ENCODE measurements at places on chromosomes 2 and 18.

DNA sequence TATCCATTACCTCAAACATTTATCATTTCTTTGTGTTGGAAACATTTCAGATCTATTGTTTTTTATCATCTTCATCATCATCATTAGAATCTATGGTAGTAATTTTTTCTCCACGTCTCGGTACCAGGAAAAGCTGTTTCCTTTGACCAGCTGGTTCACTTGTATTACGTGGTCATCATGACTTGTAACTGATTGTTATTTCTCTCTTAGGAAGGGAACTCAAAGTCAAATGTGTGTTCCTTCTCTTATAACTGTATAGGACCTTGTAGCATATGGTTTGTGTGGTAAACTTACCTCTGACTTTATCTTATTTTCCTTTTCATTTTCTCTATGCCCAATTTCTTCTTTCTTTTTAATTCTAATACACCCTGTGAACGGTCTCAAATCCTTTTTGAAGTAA lies 16.5 kb downstream of the NCOA1 start:
- DNase-seq: no peak

DNA sequence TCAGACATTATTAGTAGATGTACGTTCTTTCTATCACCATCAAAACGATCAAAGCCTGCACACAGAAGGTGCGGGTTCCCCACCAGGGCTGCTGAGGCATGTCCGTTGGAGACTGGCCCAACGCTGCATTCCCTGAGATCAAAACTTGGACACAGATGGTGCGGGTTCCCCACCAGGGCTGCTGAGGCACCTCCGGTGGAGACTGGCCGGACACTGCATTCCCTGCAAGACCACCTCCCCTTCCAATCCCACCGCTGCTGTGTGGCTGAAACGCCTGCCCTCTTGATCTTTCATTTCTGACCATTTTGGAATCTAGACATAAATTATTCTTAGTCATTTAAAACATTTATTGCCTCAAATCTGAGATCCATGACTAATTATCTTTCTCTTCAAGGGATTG lies 254.2 kb upstream of the SALL3 start:
- DNase-seq: no peak

- DNase-seq: no peak
Measured at GRCh38 chr18:59604877-59605276, 92.3 kb downstream of the CCBE1 start.

GRCh38 chr2:230043461-230043860 lies 25.3 kb downstream of the SLC16A14 start:
- no peak for DNase-seq

- no peak for DNase-seq
Measured at GRCh38 chr2:151156431-151156830, 105.2 kb downstream of the RBM43 start.

DNA sequence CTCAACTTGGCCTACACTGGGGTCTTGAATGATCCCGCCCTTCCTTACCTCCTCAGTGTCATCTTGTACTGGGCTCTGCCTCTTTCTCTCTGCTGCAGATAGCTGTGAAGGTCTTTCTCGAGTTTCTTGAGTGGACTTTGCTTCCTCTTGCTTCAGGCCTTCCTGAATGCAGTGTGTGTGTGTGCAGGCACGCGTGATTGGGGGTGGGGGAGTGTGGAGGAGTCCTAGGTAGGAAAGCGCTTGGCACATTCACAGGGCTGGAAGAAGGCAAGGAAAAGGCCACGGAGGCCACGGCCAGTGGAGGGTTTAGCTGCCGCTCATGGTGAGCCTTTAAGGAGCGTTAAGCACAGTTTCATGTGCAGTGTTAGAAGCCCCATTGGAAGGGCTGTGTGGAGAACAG lies 5.5 kb downstream of the RALB start:
- DNase-seq: no peak

DNA sequence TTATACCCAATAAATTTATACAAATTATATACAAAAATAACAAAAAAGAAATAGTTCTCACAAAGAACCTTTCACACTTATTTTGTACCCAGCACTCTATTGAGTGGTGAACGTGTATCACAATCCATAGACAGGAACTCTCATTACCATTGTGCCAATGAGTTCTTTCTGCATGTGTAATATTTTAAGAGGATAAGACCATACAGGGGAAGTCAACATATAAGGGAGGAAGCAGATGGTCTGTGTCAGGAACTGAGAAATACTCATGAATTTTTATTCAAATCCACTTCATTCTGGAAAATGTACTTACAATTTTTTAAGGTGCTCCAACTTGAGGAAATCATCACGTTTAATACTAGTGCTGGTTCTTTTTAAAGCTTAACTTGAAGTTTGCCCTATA lies 27.1 kb upstream of the ELOA2 start:
- DNase-seq: no peak

DNA sequence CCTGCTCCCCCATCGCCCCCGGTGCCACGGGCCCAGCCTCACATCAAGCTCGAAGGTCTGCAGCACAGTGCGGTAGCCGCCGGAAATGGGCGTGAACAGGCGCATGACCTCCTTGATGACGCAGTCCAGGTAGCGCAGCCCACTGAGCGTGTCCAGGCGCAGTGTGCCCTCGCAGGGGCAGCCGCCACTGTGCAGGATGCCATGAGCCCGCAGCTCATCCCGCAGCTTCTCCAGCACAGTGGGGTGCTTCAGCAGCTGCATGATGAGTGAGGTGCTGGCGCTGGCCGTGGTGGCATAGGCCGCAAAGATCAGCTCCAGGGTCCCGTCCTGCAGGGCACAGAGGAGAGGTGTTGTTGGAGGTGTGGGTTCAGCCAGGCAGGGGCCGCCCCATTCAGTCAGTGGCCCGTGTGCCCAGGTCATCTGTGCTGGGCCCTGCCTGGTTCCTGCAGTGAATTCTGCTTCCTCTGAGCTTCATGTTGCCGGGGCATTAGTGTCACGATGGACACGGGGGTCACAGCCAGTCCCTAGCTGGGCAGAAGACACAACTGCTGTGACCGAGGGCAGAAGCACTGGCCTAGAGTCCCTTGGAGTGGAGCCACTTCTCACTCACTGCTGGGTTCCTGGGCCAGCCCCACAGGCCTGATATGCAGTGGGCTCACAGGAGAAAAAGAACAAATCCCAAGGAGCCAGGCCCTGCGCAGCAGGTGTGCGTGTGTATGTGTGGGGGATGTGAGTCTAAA lies 14.5 kb downstream of the CYP26B1 start:
- DNase-seq: no peak

DNA sequence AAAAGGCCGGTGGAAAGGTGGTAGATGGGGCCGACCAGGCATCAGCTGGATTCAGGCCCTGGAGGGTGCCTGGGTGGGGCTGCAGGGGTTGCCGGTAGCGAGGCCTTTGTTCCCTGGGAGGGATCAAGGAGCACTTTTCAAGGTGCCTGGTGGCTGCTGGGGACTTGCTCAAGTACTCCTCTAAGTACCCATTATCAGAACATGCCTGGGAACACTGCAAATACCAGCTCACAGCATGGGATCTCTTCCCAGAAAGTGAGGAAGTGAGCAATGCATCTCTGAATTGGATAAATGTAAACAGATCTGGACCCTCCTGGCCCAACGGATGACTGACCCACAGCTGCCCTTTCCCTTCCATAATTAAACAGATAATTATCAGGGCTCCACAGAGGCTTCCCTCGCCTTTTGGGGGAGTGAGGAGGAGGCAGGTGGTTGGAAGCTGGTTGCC lies 210.5 kb downstream of the SH3RF3 start:
- DNase-seq: no peak

DNA sequence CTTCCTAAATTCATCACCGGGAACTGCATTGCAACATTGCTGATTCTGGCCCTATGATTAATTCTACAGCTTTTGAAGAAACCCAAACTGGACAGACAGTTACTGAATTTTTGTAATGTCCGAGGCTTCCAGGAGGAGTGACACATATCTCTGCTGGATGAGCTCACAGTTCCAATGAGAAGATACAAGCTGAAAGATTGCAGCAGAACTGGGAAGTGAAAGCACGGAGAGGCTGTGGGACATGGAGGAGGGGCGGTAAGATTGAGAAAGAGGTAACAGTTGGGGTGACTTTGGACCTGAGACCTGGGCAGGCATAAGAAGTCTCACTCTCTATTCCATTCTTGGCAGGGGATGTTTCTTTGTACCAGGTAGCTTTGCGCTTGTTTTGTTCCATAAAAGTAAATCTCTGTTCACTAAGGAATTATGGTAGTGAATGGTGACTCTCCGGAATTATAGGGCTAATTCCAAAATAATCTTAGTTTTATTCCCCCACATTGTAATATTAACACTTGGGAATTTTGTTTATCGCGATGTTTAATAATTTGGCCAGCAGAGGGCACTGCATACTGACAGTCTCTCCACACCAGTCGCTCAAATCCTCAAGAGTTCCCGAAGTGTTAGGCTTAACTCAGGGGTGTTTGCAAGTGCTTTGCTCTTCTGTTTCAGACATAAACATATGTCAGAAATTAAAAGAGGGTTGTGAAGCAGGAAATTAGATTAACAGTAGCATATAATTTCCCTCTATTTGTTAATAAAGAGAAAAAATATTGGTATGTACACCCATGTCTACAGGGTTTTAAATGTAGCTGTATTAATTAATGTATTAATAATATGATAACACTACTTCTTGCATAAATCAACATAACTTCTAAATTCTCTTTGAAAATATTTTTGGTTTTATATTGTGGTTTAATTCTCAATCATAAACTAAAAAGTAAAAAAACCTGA lies 201.4 kb downstream of the SOCS6 start:
- DNase-seq: peak; percentile 1

DNA sequence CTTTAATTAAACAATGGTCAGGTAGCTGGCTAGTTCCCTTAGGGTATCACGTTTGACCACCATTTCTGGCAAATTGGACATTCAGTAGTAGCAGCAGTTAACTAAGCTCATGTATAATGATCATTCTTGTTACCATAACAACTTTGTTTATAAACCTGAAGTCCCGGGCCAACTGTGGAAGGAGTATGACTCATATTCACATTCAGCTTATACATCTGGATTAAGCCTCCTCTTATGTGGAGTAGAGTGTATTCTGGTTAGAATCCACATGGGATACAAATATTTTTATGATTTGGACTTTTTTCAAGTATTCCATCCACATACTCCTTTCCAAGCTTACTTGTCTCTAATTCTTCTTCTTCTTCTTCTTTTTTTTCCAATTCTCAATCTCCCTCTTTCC lies 70.3 kb upstream of the ZSWIM2 start:
- no peak for DNase-seq

DNA sequence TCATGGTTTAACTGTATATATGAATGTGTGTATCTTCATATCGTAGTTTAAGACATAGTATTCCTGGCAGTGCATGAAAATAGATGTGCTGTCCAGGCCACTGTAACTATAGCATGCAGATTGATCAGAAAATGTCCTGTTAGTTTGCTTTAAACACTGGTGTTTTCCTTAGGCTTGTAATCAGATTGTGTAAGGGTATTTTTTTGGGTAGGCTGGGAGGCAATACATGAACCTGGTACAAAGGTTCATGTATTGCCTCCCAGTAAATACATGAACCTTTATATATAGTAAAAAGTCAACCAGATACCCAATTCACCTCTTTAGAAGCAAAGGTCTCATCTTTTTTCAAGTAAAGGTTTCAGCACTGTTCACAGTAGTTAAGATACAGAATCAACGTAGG lies 1.6 kb downstream of the COQ10B start:
- no peak for DNase-seq

- no peak for DNase-seq
Measured at GRCh38 chr2:173874003-173874893, 90.9 kb downstream of the SP3 start.

DNA sequence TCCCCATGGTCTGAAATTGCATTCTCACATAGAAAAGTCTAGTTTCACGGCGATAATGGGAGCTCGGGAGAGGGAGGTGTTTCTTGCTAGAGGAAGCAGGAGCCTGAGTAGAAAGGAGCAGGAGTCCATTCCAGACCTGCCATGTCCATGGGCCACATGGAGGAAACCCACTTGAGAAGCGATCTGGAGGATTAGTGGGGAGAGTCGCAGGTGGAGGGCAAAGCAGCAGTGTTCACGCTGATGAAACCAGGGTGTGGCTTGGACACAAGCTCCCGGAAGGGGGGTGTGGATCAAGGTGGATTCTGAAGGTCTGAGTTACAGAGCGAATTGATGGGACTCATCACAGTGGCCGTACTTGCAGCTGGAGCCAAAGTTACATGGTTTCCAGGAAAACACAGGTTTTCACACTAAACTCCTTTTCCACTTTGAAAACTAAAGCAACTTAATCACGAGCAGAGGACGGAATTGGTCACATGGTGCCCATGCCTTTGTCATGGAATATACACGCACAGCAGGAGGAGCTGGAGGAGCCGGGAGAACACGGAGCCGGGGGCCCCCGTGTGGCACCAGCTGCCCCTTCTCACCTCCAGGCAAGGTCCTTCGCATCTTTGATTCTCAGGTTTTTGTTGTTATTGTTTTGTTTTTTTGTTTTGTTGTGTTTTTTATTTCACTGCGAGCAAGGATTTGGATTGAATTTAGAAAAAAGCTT lies 255.1 kb upstream of the MYT1L start:
- DNase-seq: no peak

DNA sequence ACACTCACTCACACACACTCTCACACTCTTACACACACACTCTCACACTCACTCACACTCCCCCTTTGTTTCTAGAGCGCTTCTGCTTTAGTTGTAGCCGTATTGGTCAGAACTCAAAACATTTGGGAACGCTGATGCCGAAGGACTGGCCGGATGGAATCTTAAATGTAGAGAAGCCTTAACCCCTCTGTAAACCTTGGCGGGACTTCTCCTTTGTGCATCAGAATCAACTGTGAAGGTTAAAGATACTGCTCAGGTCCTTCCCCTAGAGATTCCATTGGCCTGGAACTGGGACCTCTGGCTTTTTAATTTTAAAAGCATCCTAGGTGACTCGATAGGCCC lies 18.3 kb downstream of the SH3BP4 start:
- DNase-seq: no peak

GRCh38 chr18:51153659-51154371 lies 43.7 kb downstream of the MEX3C start:
- DNase-seq: peak; percentile 3

DNA sequence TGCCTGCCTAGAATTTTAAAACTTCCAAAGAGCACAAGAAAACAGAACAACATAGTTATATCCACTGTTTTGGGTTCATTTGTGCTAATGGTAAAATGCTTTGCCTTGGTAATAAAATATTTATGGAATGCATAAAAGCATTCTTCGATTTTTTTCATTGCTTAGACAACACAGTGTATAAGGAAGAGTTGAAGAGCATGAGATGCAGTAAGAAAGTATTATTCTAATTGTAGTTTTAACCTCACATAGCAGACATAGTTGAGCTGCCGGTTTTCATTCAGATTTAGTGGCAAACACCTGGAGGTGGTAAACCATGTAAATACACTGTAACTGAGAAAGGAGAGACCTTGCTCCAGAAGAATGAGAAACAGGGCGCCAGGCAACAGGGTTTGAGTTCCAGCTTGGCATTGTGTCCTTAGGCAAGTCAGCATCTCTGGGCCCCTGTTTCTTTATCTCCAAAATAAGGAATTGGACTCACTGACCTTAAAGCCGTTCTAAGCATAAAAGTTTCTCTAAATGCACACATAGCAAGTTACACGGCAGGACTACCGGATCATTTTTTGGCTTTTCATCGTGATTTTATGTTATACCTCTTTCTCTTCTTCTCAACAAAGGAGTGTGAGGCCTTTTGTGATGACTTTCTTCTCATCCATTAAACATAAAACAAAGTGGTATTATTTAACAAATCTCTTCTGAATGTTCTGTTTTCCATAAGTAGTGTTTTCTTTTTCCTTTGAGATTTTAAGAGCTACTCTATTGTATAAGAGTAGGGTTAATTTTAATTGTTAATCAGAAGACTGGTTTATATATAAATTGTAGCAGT lies 7.9 kb downstream of the UGP2 start:
- no peak for DNase-seq

GRCh38 chr2:68717305-68717661 lies 17.3 kb upstream of the ARHGAP25 start:
- DNase-seq: no peak
